ENCODE measurements at places on chromosomes 1 and 21.

- DNase-seq, result no peak
Measured at GRCh38 chr21:27078915-27079314, 112.0 kb upstream of the ADAMTS5 start.

- no peak for DNase-seq
Measured at GRCh38 chr1:26874896-26875295, 11.9 kb downstream of the SFN start.

- DNase-seq, result peak; percentile 45
Measured at GRCh38 chr1:50332941-50333594, 90.2 kb downstream of the DMRTA2 start.

GRCh38 chr1:62218604-62219003, 24.0 kb downstream of the L1TD1 start:
- no peak for DNase-seq

- no peak for DNase-seq
Measured at GRCh38 chr1:181113059-181113641, 24.6 kb downstream of the IER5 start.

- no peak for DNase-seq
Measured at GRCh38 chr1:150309758-150310508, 11.4 kb upstream of the PRPF3 start.

GRCh38 chr1:156226116-156226538, 13.3 kb downstream of the PMF1 start:
- DNase-seq, result no peak

DNA sequence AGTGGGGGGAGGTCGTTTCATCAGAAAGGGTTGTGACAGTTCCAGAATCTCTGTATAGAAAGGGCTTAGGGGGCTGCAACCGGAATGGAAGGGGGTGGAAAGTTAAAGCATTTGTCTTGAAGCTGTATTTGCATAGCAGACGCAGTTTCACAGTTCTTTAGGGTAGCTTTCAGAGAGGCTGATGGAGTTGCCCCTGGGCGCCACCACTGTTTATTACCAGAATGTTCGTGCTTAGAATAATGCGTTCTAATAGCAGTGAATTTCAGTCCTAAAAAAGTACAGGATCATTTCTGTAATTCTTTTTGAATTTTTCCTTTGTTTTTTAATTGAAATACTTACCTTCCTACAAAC, 1.3 kb downstream of the EXO1 start:
- no peak for DNase-seq

DNA sequence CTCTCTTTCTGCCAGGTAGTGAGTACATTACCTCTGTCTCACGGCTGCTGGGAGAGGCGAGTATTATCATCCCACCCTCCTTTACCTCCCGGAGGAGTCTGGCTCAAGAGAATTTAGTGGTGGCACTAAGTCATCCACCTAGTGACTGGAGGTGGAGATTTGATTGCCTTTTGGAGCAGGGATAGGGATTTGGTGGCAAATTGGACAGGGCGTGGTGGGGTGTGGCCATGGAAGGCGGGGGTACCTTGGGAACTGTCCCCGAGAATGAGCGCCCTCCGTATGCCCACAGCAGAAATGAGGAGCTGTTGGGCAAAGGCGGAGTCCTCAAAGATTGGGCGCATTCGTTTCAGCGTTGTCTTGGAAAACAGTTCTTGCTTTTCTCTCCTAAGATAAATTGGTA, 32.1 kb upstream of the HMGN1 start:
- no peak for DNase-seq

- peak; percentile 99 for DNase-seq
Measured at GRCh38 chr1:46718727-46719622, at the start of gene EFCAB14. Gene EFCAB14 (minus strand): TSS chr1:46719114. CDS start chr1:46718087, 1,027 bp downstream.

DNA sequence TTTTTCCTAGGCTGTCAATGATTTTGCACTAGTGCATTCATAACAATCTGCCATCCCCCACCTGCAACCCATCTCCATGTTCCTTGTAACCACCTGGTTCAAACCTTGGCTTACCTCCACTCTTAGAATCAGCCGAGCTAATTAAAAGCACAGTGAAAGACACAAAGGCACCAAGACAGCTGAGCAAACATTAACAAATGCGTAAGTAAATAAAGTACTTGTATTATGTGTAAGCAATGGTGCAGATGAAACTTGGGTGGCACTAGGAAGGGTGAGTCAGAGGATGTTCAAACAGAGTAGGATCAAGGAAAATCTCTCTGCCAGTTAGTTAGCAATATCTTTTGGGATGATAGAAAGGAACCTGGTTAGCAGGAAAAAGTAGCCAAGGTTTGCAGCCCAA, 5.1 kb upstream of the FOXJ3 start:
- DNase-seq, result no peak

DNA sequence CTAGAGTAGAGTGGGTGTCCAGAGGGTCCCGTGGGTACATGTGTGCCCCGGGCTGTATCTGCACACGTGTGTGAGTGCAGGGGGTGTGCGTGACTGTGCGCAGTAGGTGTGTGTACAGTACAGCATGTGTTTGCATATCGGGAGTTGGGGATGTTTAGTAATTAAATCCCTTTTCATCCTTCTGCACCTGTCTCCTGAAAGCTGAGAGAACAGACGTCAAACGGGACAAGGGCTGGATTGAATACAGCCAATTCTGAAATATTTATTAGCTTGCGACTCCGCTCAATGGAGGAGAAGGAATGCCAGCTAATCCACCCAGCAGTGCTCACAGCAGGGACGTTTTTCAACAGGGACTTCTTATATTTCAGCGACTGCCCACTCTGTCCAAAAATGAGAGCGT, 44.7 kb upstream of the CASZ1 start:
- DNase-seq, result no peak

DNA sequence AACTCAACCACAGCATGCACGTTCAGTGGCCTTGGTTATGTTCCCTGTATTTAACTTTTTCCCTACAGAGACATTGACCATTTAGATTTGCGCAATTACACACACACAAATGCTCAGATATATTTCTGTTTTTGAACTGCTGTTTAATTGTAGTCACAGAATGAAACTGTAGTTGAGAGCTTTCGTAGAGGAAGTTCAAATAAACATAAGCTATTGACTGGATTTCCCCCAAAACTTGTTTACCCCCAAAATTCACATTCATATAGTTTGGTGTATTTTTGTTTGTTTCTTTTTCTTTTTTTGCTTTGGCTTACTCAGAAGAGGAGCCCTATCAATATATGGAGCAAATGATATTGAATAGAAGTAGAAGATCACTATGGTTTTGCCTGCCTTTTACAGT, 921.0 kb downstream of the ADGRL2 start:
- DNase-seq, result no peak

DNA sequence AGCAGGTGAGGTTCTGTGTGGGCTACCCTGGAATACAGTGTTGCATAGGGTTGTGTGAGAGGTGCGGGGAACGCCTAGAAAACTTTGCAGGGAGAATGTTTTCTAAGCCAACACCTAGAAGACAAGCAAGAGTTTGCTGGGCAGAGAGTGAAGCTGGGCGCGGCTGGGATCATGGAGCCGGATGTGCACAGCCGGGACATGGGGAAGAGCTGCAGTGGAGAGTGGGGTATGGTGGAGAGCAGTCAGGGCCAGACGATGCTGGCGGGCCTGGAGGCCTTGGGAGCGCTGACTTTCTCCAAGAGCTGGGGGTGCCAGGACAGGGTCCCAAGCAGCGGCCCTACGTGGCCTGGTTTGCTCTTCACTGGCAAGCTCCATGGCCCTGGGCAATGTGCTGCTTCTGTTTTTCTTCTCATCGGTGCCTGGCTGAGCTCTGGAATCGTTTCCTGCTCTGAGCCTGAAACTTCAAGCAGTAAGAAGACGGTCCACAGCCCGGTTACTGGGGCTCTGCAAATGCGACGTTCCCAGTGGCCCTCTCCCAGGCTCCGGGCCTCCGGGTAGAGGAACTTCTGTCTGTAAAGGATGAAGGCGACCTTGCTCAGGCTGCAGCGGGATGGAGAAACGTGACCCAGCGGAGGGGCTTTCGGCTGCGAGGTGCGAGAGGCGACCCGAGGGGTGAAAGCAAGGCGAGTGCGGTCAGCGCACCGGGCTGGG, 51.9 kb upstream of the CD34 start:
- DNase-seq, result peak; percentile 28

All from stimulated activated CD4-positive, alpha-beta T cell treated with anti-CD3 and anti-CD28 coated beads, Interleukin-12 subunit alpha, Interleukin-12 subunit beta, amount 100 ng/mL, for 4 hours (primary cell).